ENCODE measurements at places on chromosomes 7 and 10. TPM values are rescaled to one million over a fixed set of nuclear protein-coding genes. Genes with fewer than 3 reads are reported as not detected.

DNA sequence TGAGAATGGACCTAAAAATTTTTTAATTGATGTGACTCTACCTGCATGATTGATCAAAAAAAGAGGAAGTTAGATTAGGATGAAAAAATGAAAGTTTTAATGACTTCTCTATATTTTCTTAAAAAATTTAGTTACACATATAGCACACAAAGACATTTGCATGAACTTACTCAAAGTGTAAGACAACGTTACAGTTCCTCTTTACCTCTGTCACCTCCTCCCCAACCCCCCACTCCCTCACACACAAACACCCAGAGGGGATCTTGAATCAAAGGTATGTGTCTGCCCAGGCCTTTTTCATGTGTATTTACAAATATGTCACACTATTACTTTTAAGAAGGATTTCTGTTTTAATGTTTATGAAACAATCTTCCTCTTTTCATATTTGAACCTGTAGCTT lies 20.6 kb upstream of the CDCA7L start:
- no peak for DNase-seq

The VPS26A gene
- total RNA-seq, result 66.3 TPM

The ADARB2 gene
- 6.6 TPM for total RNA-seq

DNA sequence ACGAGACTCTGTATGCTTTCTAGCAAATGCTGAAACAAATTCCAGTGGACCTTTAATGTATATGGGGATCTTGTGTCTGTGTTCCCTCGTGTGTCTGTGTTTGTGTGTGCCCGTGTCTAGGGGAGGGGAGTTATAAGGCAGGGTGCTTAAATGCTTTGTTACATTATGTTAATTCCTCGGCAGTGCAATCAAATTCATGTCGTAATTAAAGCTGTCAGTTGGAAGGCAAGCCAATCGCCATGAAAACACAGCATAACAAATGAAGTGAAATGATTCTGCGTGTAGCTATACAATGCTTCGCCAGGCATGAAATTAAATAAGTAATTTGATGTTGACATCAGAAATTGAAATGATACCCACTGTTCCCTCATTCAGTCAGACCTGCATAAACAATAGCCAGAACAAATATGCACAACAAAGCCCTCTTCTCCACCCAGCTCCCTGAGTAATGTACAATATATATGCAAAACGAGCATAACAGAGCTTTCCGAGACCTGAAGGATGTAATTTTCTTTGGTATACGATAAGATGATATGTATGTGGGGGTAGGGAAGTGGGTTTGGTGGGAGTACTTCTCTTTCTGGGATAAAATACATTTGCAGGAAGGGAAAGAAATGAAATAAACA lies 534.1 kb downstream of the AUTS2 start:
- DNase-seq, result no peak

DNA sequence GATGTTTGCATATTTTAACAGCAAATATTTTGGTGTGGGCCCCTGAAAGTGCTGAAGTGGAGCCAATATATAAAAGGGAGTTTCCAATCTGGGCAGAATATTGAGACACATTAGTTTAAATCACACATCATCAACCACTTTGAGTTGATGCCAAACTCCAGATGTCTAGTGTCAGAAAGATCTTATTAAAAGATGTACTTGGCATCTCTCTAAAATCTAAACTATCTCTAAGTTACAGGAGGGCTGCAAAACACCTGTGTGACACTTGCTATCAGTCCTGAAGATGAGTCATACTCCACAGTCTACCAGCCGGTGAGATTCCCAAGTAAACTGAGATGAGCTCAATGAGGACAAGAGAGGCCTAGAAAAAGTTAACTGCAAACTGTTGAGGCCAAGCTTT lies 11.4 kb downstream of the JAZF1 start:
- no peak for DNase-seq

Measured in chondrocyte (in vitro differentiated cells).